Activated naive CD8-positive, alpha-beta T cell treated with anti-CD3 and anti-CD28 coated beads for 36 hours (primary cell): ENCODE measurements at places on chromosomes 13 and 19.

DNA sequence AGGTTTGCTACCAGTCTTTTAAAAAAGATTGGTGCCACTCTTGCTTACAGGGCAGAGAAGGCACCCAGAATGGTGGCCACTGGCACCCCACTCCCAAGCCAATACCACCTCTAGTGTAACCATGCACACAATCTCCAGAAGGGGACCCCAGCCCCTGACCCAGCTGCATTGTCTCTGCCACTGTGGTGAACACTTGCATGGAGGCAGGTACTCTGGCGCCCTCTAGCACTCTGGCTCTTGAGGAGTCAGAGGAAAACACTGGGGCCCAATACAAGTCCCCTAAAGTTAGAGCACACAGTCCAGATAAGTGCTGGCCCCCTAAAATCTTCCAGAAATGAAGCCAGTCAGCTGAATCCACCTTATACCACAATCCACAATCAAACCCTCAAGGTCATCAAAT lies 6.0 kb downstream of the ERVV-1 start:
- DNase-seq = peak; percentile 1

- peak; percentile 96 for DNase-seq
These were observed 1.9 kb downstream of the KLF1 start for GRCh38 chr19:12884926-12885748.

- peak; percentile 79 for DNase-seq
These were observed 13.8 kb downstream of the DNASE2 start for GRCh38 chr19:12867120-12868099.

DNA sequence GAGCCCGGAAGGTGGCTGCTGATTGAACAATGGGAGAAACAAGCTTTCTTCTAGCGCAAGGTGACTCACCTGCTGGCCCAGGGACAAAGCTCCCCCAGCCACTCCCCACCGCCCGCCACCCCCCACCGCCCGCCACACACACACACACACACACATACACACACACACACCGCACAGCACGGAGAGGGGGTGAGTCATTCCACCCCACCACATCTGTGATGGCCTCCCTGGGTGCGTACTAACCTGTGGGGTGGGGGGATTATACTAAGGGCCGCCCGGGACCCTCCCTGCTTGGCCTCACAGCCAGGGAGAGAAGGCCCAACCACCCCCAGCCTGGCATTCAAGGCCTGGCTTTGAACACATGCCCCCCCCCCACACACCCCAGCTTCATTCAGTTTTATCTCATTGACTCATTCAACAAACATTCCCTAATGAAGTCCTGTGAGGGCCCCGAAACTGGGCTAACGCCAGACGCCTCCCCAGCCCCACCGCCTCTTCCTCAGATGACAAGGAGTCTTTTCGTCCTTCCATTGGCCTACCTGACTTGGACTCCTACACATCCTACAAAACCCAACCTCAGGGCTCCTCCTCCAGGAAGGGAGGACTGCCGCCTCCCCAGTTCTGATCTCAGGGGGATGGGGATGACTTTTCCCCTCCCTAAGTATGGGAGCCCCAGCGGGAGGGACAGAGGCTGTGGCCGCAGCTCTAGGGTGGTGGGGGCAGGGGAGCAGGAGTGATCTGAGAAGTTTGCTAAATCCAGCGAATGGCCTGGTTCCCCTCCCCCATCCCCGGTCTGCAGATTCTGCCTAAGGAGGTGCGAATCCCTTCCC lies 5.8 kb upstream of the ONECUT3 start:
- peak; percentile 67 for DNase-seq

GRCh38 chr19:50490991-50491472 lies 14.4 kb upstream of the GARIN5A start:
- no peak for DNase-seq

GRCh38 chr19:11927227-11927626 lies 2.3 kb downstream of the ZNF700 start:
- no peak for DNase-seq

- DNase-seq = no peak
These were observed 716.2 kb upstream of the GPC6 start for GRCh38 chr13:92510416-92510815.
